ENCODE measurements at places on chromosomes 2 and 18.

DNA sequence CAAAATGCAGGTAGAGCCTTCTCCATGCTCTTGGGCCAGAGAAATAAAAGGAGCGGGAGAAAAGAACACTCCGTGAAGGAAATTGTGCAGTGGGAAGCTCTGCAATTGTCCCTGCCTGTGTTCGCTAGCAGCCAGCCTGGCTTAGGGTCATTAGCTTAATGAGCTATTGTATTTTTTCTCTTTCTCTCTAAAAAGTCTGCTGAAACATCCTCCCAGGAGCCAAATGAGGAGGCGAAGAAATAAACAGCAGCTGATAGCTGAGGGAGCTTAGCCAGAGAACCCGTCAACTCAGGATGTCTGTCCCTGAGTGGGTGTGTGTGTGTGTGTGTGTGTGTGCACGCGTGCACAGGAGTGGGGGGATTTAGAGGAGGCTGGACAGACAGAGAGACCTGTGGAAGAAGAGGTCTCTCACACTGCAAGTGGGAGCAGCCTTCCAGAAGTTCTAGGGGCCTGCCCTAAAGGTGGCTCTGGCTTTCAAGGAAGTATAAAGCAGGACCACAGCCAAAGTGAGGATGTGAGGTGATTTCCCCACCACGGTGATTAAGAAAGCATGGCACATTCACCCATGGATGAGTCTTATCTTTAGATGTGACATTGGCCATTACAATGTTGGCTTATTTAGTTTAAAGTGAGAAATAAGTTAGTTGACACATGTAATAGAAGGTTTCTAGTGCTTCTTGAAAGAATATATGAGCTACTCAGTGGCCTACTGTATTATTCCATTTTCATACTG lies 690.4 kb downstream of the RNF144A start:
- DNase-seq = no peak

DNA sequence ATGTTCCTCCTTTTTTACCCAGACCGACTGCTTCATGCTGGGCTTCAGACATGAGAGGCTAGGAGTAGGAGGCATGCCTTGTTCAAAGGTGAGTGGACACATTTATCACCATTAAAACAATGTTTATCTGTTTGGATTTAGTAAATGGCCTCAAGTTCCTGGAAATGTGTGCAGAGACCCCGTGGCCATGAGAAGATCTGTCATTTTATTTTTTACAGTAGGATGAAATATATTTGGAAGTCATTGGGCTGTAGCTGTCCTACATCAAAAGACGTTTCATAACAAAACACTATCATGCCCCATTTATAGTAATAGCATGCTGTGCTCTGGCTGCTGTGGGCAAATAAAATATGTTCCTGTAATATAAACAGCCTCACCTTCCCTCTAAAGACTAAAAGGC lies 403.9 kb upstream of the TNP1 start:
- DNase-seq = no peak

- no peak for DNase-seq
Measured at GRCh38 chr2:189336276-189336975, 104.8 kb upstream of the WDR75 start.

GRCh38 chr2:85930129-85931124 lies 41.6 kb upstream of the ST3GAL5 start:
- DNase-seq = no peak

- no peak for DNase-seq
Measured at GRCh38 chr2:237692601-237693290, 65.4 kb downstream of the LRRFIP1 start.

DNA sequence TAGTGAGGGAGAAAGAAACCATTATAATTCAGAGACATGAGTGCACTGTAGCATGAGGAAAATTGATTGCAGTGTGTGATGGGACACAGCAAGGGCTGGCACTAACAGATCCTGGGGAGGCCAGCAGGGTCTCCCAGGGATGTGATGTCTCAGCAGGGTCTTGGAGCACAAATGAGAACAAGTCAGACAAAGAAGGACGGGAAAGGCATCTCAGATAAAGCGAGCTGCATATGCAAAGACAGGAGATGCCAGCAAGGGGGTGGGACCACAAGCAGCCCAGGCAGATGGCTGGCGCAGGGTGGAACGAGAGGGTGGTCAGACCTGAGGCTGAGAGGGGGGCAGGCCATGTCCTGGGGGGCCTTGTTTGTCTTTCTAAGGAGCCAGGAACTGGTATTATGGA lies 102.6 kb upstream of the DLX2 start:
- DNase-seq = no peak

DNA sequence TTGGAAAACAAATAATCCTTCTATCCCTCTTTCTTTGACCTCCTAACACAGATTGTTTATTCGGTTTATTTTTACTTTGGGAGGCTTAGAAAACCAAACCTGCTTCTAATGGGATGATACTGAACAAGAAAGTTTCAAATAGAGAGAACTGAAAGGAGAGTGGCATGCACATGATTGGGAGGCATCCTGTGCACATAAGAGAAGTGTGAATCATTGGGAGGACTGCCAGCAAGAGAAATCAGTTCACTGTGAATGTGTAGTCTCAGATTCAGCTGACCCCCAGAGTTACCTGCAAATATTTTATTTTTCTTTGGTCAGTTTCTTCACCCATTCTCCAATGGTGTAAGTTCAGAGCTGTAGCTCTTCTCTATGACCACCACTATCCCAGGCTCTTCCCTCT lies 1363.2 kb upstream of the ACVR2A start:
- no peak for DNase-seq

All from iPS DF 19.7 (cell line).